Lung (tissue), 17 donors: ENCODE measurements at places on chromosomes 7 and 10. TPM values are rescaled to one million over a fixed set of nuclear protein-coding genes. Genes with fewer than 3 reads are reported as not detected.

COA1 gene
- 92.1 TPM for total RNA-seq

SPACDR gene
- 0.83 TPM for total RNA-seq

RNF148 gene
- 2.8 TPM for total RNA-seq

PLA2G12B gene
- 0.68 TPM for total RNA-seq

ERVW-1 gene
- 0.25 TPM for total RNA-seq

ACSL5 gene
- 62.6 TPM for total RNA-seq

NME8 gene
- total RNA-seq, result 0.77 TPM

C10orf67 gene
- total RNA-seq, result 2.3 TPM

TUBAL3 gene
- total RNA-seq, result 0.12 TPM
